Lung microvascular endothelial cell (primary cell): ENCODE measurements at places on chromosomes 7 and 10. TPM values are rescaled to one million over a fixed set of nuclear protein-coding genes. Genes with fewer than 3 reads are reported as not detected.

TFPI2 gene
- total RNA-seq, result 72.1 and 139 TPM in 2 replicates

DNA sequence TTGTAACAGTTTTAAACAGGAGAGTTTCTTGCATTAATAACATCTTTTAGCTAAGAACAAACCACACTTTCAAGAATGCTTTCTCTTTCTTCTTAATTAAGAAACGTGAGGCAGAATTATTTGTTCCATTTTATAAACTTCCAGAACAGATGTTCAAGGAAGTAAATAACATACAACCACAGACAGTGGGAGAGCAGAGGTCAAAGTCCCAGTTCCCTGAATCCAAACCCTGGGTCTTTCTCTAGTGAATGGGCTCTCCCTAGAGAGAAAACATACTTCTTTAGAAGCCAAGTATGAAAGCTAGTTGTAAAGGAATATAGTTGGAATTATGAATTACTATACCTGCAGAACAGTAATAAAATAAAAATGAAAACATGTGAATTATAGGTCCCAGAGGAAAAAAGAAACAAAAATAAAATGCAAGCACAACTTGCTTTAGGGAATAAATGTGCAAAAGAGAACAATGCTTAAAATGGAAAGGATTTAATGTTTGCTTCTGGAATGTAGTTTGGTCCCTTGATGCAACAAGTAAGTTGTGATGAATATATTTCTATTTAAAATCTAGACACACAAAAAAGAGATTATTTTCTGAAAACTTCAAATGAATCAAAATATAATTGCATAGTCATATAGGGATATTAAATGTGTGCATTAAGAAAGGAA is 6.0 kb downstream of the OR6B1 start:
- no peak for DNase-seq

CFAP69 gene
- total RNA-seq, result 0.40 and 0.44 TPM in 2 replicates

SEMA3C gene
- 0.20 and 6.1 TPM in 2 replicates for total RNA-seq

- peak; percentile 56 for DNase-seq
These were observed 12.1 kb upstream of the TRUB1 start for GRCh38 chr10:114925587-114926586.

GRID2IP gene
- total RNA-seq, result under 0.01 TPM in 2 replicates

ACTR3C gene
- 2.6 and 8.3 TPM in 2 replicates for total RNA-seq

GRCh38 chr10:91137822-91138221 is 82.6 kb upstream of the PCGF5 start:
- no peak for DNase-seq

DNA sequence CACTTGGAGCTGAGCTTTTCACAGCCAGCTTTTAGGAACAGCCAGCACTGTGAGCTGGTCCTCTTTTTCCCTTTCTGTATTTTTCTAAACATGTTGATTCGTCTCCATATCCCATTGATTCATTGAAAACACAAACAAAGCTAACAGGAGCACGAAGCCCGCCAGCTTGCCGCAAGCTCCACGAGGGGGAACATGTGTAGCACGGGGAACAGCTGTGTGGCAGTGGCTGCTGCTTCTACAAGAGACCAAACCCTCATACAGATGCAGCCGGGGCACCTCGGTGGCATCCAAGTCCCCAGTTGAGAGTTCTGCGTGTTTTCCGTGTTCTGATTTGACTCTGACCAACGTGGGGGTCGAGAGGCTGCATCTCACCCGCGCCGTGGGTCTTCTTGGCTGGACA is 80.8 kb upstream of the SH2B2 start:
- no peak for DNase-seq

DNA sequence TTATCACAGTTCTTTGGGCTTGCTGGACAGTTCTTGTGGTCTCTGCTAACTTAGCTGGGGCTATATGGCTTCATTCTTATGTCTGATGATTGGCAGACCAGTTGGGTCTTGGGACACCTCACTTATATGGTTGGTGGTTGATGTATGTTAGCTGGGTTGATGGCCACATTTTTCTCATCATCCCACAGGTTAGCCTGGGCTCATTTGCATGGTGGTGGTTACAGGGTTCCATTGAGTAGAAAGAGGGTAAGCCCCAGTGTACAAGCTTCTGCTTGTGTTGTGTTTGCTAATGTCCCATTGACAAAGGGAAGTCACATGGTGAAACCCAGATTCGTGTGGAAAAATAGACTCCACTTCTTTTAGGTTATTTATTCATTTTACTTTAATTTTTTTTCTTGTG is 40.6 kb downstream of the TMEM60 start:
- DNase-seq, result no peak

GRCh38 chr10:102527546-102527945 is 23.8 kb downstream of the SUFU start:
- DNase-seq, result no peak

DNA sequence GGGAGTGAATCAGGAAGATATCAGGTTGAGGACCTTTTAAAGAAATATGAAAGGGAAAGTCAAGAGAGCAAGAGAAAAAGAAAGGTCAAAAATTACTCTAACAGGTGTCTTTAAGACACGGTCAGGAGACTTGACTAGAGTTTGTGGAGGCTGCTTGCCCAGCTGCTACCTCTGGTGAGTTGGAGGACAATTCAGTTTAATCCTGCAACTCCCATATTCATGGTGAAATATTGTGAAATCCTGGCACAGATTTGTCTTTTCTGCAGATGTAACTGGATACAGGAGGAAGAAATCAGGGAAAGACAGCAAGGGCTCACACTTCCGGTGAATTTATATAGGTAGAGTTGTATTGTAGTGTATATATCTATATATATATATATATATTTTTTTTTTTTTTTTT is 93.5 kb downstream of the AKAP9 start:
- no peak for DNase-seq

DNA sequence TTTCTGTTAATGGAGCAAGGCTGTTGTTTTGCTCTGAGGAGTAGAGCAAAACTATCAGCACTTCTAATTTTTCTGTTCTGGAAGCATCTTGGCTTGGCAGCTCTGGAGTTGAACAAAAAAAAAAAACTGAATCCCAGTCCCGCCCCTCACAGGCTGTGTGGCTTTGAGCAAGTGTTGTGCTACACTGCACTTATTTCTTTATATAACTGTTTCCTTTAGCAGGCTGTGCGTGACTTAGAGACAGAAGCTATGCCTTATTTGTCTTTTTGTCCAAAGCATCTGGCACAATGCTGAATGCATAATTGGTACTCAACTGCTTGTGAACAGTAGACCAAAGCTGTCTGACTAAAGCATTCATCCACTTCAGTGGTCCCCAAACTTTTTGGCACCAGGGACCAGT is 96.1 kb downstream of the AMPH start:
- no peak for DNase-seq

ANKRD2 gene
- total RNA-seq, result 0.20 and 0.44 TPM in 2 replicates

DNA sequence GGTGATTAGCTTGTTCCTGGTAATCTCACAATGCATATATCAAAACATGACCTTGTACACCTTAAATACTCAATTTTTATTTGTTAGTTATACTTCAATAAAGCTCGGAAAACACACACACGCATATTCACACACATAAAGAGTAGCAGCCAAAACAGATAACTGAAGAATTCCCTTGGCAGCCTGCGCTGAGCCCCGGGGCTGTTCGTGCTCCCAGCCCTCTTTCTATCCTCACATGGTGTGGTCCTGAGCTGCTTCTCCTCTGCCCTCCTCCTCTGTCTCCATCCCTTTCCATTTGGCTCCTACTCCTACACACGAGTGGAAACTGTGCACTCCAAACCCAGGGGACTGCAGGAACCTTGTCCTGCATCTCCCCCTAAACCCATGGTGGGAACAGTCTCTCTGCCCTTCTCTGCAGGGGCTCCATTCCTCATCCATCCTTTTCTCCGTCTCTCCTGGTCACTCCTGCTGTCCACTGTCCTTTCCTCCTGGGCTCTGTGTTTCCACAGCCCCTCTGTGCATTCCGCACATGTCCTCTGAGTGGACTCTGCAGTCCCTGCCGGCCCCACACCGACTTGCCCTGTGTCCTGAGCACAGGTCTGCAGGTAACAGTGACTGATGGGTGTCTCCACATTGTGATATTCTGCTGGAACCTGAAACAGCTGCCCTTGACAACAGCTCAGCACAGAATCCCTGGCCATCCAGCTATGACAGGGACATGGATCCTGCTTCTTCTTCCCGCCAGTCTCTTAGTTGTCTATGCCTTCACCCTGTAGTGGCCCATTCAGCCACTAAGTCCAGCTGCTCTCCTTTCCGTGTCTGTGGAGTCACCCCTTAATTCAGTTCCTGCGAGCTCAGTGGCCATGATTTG is 216.8 kb upstream of the ZNF32 start:
- no peak for DNase-seq

OR6V1 gene
- not detected in 2 replicates for total RNA-seq

DNA sequence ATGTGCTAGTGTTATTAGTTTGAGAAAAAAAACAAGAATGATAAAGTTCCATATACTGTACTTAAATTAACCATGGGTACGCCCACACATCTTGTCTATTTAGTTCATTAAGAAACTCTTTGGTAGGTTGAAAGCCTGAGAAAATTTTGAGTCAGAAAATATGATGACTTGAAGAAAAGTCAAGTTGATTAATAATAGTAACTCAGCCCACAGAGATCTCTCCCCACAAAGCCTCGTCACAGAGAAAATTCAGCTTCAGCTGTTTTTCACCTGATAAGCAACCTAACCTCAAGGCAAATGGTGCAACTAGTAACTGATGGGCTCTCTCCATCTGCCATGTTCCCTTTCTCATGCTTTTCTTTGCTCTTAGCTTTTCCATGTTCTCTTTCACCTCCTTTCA is 1021.6 kb downstream of the GATA3 start:
- DNase-seq, result no peak

GRCh38 chr7:110224643-110225042 is 866.3 kb upstream of the LRRN3 start:
- DNase-seq, result no peak

DNA sequence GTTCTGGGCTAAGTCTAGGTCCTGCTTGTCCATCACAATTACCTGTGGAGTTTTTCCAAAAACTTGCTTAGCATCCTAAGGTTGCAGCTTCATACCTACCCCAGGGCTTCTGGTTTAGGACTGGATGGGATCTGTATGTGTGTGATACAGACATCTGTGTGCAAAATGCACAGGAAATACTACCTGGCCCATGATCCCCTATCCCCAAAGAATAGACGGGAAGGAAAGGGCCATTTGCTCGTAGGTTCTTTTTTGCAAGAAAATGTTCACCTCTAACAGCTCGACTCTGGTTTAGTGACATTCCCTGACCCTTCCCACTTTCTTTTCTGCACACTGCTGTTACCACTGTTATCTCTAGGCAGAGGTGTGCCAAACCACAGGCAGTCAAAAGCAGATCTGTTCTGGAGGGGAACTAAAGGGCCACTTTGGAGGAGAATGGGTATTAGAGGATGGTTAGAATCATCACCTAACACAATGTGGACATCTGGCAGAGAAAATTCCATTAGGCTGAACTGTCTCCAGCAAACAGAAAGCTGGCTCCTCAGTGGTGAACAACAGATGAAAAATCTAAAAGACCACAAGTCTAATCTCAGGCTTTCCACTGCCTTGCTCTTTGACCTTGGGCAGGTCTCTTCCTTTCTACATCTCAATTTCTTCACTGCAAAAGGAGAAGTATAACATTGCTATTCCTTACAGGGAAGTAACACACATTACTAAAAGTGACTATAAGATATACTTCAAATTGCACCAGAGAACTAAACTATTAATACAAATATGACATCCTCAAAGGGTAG is 107.4 kb downstream of the UBE2H start:
- no peak for DNase-seq

DNA sequence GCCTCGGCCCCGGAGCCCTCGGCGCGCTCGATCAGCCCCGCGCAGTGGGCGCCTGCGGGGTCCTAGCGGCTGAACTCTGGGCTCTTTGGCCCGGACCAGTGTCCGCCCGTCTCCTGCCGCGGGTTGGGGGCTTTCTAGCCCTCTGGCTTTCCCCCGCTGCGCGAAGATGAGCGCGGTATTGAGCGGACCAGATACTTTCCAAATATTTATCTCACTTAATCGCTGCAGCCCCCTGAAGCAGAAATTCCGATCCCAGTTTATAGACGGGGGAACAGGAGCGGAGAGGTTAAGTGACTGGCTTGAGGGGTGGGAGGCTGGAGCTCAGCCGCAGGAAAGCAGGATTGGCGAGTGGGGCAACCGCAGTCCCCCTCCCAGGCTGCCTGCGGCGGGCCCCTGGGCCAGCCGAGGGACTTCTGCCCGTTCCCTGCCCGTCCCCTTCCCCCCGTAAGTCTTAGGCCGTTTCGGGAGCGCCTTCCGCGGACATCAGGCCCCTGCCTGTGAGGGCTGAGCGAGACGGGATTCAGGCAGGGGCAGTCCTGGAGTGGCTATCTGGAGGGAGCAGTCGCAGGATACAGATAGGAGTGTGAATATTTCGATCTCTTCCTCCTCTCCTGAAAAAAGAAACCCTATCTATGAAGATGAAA is 565 bp downstream of the STRIP2 start:
- DNase-seq, result peak; percentile 28

TRIL gene
- 15.0 and 83.9 TPM in 2 replicates for total RNA-seq

DPYSL4 gene
- total RNA-seq, result 0.40 and 11.8 TPM in 2 replicates

DNA sequence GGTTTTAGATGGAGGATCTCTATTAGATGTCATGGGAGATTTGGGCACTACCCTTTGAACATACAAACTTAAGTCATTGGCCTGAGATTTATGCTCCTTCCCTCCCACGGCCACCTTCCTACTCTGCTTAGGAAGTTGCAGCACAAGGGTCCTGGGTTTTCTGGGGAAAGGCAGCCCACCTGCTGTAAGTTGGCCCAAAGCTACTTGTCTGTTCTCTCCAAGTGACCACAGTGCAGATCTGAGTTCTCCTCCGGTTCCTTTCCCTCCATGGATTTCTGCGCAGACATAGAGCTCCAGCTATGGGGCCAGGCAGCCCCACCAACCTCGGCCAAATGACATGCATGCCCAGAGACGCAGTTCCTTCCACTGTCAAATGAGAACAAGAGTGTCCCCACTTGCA is 12.8 kb upstream of the C10orf53 start:
- no peak for DNase-seq

GRCh38 chr10:67839951-67840350 is 2.0 kb upstream of the DNAJC12 start:
- no peak for DNase-seq

- DNase-seq, result no peak
These were observed 71.9 kb upstream of the CHST15 start for GRCh38 chr10:124165311-124165710.

- DNase-seq, result no peak
These were observed 127.0 kb downstream of the CCDC3 start for GRCh38 chr10:12874501-12874900.

- no peak for DNase-seq
These were observed 31.4 kb downstream of the TCERG1L start for GRCh38 chr10:131280101-131280500.

SPACDR gene
- total RNA-seq, result 0.40 and 0.44 TPM in 2 replicates

DNA sequence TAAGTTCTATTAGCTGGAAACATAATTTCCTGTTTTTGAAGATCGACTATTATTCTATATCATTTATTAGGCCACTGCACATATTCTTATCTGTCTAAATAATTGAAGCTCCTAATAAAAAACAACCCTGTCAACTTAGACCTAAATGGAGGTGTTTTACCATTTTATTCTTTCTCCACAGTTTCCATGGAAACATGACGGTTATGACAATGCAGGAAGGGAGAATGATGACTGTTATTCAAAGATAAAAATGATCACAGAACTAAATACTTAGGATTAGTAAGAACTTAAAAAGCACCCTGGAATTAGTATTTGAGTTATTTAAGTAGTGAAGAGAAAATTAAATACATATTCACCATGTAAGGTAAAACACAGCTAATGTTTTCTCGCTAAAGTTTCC is 119.9 kb upstream of the DKK1 start:
- DNase-seq, result no peak
